ENCODE measurements at places on chromosomes 12 and 14.

- no peak for DNase-seq
Measured at GRCh38 chr14:79201564-79202207, 1009.6 kb downstream of the DIO2 start.

DNA sequence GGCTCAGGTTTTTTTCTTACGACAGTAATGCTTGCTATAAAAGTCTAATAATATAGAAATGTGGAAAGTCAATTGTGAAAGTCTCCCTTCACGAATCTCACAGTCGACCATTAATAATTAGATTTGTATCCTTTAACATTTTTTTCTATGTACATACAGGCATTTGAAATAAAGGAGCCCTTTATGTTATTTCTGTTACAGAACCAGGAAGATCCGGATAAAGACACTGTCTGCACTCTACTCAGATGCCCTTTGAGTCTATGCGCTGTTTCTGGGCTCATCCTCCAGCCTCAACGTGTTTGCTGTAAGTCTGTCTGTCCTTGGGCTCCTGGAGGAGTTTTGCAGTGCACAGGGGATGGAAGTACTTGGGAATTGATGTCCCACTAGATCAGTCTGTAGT, 212.2 kb upstream of the ATP2B1 start:
- DNase-seq = no peak

DNA sequence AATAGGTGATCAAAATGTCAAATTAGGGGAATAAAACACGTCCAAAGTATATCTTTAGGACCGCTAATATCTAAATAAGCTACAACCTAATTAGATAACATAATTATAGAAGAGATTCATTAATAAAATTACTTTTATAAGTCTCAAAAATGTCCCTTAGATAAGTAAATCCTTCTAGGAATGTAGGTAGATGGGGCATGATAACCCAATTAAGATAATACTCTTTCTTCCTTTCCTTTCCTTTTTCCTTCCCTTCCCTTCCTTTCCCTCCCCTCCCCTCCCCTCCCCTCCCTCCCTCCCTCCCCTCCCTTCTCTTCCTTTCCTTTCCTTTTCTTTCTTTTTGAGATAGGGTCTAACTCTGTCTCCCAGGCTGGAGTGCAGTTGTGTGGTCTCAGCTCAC, 11.0 kb upstream of the SLC2A3 start:
- DNase-seq = no peak

GRCh38 chr12:92899386-92900001, 29.6 kb downstream of the EEA1 start:
- DNase-seq = no peak

DNA sequence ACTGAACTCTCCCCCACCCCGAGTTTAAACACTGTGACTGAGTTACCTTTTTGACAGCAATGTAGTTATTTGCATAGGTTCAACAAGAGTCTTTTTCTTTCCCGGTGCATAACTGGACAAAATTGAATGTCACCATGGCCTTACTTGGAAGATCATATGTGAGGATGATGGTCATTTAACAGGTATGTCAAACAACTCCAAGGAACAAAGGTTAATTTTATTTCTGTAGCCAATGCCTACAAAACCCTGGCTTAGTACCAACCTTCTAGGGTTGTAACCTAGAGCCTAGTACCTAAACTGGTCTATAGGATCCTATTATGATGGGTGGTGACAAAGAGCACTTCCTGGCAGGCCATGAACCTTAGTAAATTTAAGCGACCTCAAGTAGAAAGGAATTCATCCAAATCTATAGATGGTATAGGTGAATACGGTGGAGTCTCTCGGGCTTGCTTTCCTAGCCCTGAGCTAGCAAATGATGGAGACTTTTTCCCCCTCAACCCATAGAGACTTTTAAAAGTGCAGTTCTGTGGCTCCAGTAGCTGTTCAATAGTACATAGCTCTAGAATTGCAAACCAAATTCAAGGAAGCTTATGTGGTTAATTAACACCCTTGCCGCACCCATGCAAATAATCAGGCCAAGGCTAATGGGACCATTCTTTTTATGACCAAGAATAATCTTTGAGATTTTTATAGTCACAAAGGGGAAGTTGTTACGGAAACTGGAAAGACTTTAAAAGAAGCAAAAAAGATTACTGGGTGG, 89.0 kb downstream of the SLC38A1 start:
- DNase-seq = peak; percentile 22

- no peak for DNase-seq
Measured at GRCh38 chr14:58863661-58864345, 226.0 kb downstream of the DACT1 start.

GRCh38 chr14:89327771-89328212, 89.2 kb downstream of the FOXN3 start:
- no peak for DNase-seq

DNA sequence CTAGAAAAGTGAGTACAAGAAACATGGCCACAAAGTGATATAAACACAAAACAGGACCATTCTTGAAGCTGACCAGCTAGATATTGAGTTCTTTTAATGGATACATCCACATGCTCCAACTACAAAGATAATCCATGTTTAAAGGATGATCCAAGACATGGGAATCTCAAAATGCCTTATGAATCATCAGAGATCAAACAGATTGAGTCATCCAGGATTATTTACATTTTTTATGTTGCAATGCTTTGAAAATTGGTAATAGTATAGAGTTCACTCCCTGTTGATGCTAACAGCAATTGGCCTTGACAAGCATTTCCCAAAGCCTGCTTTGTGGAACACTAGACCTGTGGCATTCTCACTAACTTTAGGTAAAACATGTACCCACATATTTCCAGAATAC, 293.0 kb upstream of the TBX3 start:
- DNase-seq = no peak

- DNase-seq = no peak
Measured at GRCh38 chr14:51205486-51205885, 34.6 kb upstream of the TMX1 start.

- DNase-seq = no peak
Measured at GRCh38 chr12:2489275-2489674, 305.5 kb upstream of the FKBP4 start.

DNA sequence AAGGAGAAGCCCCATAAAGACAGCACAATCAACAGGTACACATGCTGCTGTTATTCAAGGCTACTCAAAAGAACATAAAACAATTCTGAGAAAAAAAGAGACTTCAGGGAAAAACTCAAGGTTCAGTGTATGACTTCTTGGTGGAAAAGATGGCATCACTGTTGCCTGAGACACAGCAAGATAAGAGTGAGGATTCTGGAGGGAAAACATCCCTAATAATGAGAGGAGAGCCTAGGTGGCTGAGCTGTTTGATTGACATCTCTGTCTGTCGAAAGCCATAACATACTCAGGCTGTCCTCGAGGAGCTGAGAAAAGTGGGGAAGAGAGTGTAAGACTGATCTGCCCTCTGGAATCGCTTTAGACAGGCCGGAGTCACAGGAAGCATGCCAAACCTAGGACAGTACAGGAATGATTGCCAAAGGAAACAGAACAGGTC, 193.4 kb upstream of the AMIGO2 start:
- no peak for DNase-seq

All from MV-4-11 (cell line).